Stimulated activated naive B cell treated with anti-CD40 and anti-IgM and Interleukin-4, amounts not matched to agents 10 μg/mL and 1 μg/mL and 100 μg/mL, for 72 hours (primary cell): ENCODE measurements at places on chromosomes 5 and 9.

DNA sequence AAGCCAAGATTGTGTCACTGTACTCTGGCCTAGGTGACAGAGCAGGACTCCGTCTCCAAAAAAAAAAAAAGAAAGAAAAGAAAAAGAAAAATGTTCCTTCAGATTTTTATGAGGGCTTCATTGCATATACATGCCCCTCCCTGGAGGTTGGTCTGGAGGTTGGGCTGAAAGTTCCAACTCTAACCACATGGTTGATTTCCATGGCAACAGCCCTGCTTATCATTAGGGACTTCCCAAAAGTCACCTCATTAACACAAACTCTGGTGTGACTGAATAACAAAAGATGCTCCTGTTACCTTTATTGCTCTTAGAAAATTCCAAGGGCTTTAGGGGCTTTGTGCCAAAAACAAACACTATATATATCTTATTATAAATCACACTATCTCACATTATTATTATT, 113.8 kb downstream of the TMC1 start:
- no peak overlapping the region for H3K27ac ChIP-seq
- peak; percentile 5 for DNase-seq
- no peaks in the 10 kb centered on the region for H3K36me3 ChIP-seq
- no peak overlapping the region for H3K4me3 ChIP-seq

- H3K36me3 ChIP-seq, result no peaks in the 10 kb centered on the region
- H3K27me3 ChIP-seq, result no peaks in the 10 kb centered on the region
- no peak overlapping the region for H3K4me3 ChIP-seq
- no peak overlapping the region for H3K27ac ChIP-seq
- DNase-seq, result no peak
- H3K4me1 ChIP-seq, result no peaks in the 10 kb centered on the region
Observed at GRCh38 chr5:111453747-111454146, 58.6 kb downstream of the STARD4 start.

GRCh38 chr5:64680289-64680688, 10.0 kb upstream of the SHISAL2B start:
- no peak overlapping the region for H3K4me3 ChIP-seq
- no peak overlapping the region for H3K27ac ChIP-seq
- peaks cover 22% of the 10 kb centered on the region for H3K27me3 ChIP-seq

- no peaks in the 10 kb centered on the region for H3K36me3 ChIP-seq
- no peaks in the 10 kb centered on the region for H3K4me1 ChIP-seq
- no peak overlapping the region for H3K27ac ChIP-seq
- H3K27me3 ChIP-seq, result no peaks in the 10 kb centered on the region
- DNase-seq, result no peak
Observed at GRCh38 chr9:12640866-12641636, 52.1 kb upstream of the TYRP1 start.

GRCh38 chr9:131578731-131579504, 33.6 kb downstream of the PRRT1B start:
- H3K4me1 ChIP-seq, result peaks cover 31% of the 10 kb centered on the region
- H3K27me3 ChIP-seq, result no peaks in the 10 kb centered on the region
- DNase-seq, result peak; percentile 74

DNA sequence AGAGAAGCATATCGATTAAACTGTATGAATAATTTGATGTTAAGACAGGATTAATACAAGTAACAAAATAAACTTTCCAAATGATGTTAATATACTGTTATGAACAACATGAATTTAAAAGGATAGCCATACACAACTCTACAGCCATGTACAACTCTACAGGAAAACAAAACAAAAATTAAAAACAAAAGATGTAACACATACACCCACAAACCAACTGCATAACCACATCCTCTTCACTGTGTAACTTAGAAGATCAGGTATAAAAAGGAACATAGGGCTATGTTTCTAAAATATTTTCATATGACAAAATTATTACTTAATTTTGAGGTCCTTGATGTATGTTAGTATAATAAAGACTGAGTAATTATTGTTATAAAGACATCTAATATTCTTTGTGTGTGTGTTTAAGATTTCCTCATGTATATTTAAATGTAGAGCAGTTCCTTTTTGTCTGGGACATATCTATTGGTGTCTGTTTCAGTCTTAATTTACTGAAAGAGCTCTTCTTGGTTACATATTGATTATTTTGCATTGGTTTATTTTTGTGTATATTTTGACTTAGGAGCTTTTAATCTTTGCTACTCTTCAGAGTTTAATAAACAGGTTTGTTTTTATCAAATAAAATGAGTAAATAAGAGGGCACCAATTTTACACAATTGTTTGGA, 966.8 kb upstream of the CTNND2 start:
- H3K27me3 ChIP-seq, result no peaks in the 10 kb centered on the region
- no peaks in the 10 kb centered on the region for H3K4me1 ChIP-seq
- DNase-seq, result no peak
- no peak overlapping the region for H3K4me3 ChIP-seq

GRCh38 chr5:147963948-147964693, 57.8 kb upstream of the C5orf46 start:
- H3K27me3 ChIP-seq, result no peaks in the 10 kb centered on the region
- H3K36me3 ChIP-seq, result no peaks in the 10 kb centered on the region
- no peaks in the 10 kb centered on the region for H3K4me1 ChIP-seq
- no peak overlapping the region for H3K4me3 ChIP-seq
- no peak overlapping the region for H3K27ac ChIP-seq

DNA sequence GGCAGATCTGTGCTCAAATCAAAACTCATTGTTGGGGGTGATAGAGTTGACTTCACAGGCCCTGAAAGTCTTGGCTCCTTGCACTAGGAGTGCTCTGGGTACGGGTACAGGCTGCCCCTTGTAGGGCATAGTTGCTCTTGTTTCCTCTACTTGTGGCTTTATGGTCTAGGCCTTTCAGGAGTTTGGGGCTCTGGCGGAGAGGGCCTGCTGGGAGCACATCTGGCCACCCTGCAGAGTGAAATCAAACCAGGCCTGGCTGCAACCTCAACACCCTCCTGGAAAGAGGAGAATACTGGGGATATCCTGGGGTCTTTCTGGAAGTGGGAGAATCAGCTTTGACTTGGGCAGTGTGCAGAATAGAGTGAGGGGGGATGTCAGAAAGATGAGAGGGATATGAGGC, 1.5 kb downstream of the TGFBI start:
- H3K27me3 ChIP-seq, result peaks cover 25% of the 10 kb centered on the region
- no peak overlapping the region for H3K27ac ChIP-seq
- no peak for DNase-seq
- H3K36me3 ChIP-seq, result no peaks in the 10 kb centered on the region
- H3K4me1 ChIP-seq, result no peaks in the 10 kb centered on the region

GRCh38 chr5:2761921-2762488, 10.5 kb upstream of the IRX2 start:
- H3K4me1 ChIP-seq, result no peaks in the 10 kb centered on the region
- no peaks in the 10 kb centered on the region for H3K36me3 ChIP-seq
- no peak overlapping the region for H3K27ac ChIP-seq

- H3K4me3 ChIP-seq, result no peak overlapping the region
- peaks cover 2% of the 10 kb centered on the region for H3K36me3 ChIP-seq
- H3K27me3 ChIP-seq, result no peaks in the 10 kb centered on the region
- DNase-seq, result no peak
Observed at GRCh38 chr5:8576178-8576577, 707.2 kb downstream of the MTRR start.

- H3K36me3 ChIP-seq, result no peaks in the 10 kb centered on the region
- peaks cover 5% of the 10 kb centered on the region for H3K4me1 ChIP-seq
- H3K27ac ChIP-seq, result no peak overlapping the region
- no peak for DNase-seq
- no peak overlapping the region for H3K4me3 ChIP-seq
Observed at GRCh38 chr9:98864281-98865174, 57.1 kb downstream of the GALNT12 start.

DNA sequence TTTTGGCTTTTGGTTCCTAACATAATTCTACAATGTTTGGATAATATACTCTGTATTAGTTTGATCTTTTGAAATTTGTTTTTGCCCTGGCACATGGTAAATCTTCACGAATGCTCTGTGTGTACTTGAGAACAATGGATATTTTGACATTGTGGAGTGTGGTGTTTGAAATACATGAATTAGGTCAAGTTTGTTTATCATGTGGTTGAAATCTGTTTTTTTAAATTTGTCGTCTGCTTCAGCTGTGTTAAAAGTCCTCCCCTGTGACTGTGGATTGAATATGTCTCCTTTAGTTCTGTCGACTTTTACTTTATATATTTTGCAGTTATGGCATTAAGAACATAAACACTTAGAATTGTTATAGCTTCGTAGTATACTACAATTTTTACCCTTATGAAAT, 60.3 kb downstream of the DUSP1 start:
- H3K27me3 ChIP-seq, result peaks cover 34% of the 10 kb centered on the region
- H3K36me3 ChIP-seq, result no peaks in the 10 kb centered on the region
- H3K4me1 ChIP-seq, result peaks cover 12% of the 10 kb centered on the region
- no peak overlapping the region for H3K4me3 ChIP-seq
- no peak for DNase-seq
- H3K27ac ChIP-seq, result no peak overlapping the region

- no peak overlapping the region for H3K4me3 ChIP-seq
- H3K4me1 ChIP-seq, result no peaks in the 10 kb centered on the region
- DNase-seq, result no peak
- H3K27me3 ChIP-seq, result no peaks in the 10 kb centered on the region
- no peak overlapping the region for H3K27ac ChIP-seq
Observed at GRCh38 chr5:20524991-20525529, 537.1 kb upstream of the CDH18 start.

- DNase-seq, result no peak
- no peaks in the 10 kb centered on the region for H3K36me3 ChIP-seq
- H3K27me3 ChIP-seq, result peaks cover 16% of the 10 kb centered on the region
- H3K4me3 ChIP-seq, result no peak overlapping the region
- H3K27ac ChIP-seq, result no peak overlapping the region
Observed at GRCh38 chr5:36494841-36495601, 111.4 kb upstream of the SLC1A3 start.

DNA sequence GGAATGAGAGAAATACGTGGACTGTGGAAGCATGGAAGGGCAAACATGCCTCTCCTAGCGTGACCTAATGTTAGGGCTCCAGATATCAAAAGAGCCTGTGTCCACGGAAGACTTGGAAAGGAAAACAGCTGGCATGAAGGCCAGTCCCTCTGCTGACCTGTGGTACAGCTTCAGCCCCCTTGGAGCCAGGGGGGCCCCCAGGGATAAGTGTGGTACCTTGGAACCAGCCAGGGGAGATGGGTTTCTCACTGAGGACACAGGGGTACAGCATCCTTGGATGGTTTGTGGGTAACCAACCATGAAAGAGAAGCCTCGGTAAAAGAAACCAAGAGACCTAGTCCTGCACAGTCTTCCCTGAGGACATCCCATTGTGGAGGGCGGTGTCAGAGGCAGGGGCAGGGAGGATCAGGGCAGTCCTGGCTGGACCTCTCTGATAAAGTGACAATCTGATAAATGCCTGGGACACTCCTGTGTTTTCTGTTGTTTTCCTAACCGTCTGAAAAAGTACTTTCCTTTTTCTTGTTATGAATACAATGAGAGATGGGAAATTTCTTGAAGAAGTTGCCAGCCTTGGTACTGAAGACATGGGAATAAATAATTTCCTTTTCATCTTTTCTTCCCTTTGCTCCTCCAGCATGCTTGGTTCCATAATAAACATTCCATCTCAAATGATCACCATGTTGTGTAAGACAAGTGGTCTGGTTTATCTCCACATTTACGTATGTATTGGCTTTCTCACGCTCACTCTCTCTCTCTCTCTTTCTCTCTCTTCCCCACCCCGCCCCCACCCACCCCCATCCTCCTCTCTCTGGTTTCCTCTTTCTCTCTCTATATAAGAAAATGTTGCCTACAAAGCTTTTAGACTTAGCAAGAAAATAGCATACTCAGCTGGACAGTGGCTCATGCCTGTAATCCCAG, 102.1 kb downstream of the SUSD1 start:
- H3K27me3 ChIP-seq, result no peaks in the 10 kb centered on the region
- H3K27ac ChIP-seq, result peak overlapping the region; percentile 98
- peaks cover 52% of the 10 kb centered on the region for H3K4me1 ChIP-seq

- H3K27ac ChIP-seq, result no peak overlapping the region
- DNase-seq, result no peak
- no peaks in the 10 kb centered on the region for H3K36me3 ChIP-seq
- H3K4me3 ChIP-seq, result no peak overlapping the region
- no peaks in the 10 kb centered on the region for H3K27me3 ChIP-seq
Observed at GRCh38 chr5:168174376-168174775, 117.1 kb upstream of the WWC1 start.

DNA sequence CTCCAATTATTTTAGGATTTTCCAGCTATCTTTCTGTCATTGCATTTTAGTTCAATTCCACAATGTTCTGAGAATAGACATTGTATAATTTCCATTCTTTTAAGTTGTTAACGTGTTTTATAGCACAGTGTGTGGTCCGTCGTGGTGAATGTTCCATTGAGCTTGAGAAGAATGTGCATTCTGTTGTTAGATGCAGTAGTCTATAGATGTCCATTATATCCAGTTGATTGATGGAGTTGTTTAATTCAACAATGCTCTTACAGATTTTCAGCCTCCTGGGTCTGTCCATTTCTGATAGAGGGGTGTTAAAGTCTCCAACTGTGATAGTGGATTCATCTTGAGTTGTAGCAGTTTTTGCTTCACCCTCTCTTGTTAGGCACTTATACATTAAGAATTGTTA, 1587.7 kb upstream of the NUDT12 start:
- H3K4me3 ChIP-seq, result no peak overlapping the region
- H3K36me3 ChIP-seq, result no peaks in the 10 kb centered on the region
- no peaks in the 10 kb centered on the region for H3K27me3 ChIP-seq

DNA sequence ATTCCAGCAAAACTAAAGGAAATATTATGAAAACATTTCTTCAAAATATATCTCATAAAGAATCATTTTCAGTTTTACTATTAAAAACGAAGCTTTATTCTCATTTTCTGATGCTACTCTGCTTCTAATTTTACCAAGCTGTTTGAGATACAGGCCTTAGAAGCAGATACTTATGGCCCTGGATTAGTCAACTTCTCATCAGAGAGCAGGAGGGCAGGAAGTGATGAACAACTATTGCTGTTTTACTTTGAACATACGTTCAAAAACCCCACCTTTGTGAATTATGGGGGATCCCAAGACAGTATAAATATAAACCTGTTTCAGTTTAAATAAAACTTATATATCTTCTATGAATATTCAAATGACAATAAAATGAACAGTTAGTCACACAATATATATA, 16.0 kb downstream of the MPDZ start:
- no peaks in the 10 kb centered on the region for H3K27me3 ChIP-seq
- no peak for DNase-seq
- H3K27ac ChIP-seq, result no peak overlapping the region
- H3K4me3 ChIP-seq, result no peak overlapping the region
- H3K4me1 ChIP-seq, result no peaks in the 10 kb centered on the region
- H3K36me3 ChIP-seq, result no peaks in the 10 kb centered on the region

DNA sequence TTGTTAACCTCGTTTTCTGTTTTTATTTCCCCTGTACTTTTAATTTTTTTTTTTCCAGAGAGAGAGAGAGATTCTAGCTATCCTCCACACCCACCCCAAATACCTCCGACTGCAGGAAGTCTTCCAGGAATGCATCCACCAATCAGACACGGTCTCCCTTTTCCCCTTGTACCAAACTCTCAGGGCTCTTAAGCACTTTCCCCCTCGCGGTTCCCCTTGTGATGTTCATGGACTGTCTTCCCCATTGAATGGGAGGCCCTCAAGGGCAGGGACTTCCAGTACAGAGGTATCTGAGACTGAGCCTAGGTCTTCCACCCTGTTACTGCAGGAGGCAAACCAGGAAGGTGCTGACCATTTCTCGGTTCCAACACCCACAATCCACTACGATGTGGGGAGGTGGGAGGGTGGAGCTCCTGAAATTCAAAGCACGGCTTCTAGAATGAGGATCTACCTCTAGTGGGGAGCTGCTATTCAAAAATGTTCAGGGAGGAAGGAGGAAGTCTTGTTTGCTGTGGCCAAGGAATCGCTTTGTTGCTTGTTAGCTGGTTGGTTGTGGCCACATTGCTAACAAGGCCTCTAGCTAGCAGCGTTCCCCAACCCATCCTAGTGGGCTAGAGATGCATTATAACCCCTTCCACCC, 37.5 kb upstream of the PTGS1 start:
- no peak overlapping the region for H3K27ac ChIP-seq
- no peak overlapping the region for H3K4me3 ChIP-seq
- H3K36me3 ChIP-seq, result peaks cover 12% of the 10 kb centered on the region
- DNase-seq, result no peak
